ENCODE measurements at places on chromosomes 5 and 9.

GRCh38 chr9:122228191-122228567 lies 578 bp downstream of the LHX6 start:
- DNase-seq, result no peak

GRCh38 chr5:79181419-79182022 lies 54.4 kb upstream of the JMY start:
- DNase-seq, result no peak

DNA sequence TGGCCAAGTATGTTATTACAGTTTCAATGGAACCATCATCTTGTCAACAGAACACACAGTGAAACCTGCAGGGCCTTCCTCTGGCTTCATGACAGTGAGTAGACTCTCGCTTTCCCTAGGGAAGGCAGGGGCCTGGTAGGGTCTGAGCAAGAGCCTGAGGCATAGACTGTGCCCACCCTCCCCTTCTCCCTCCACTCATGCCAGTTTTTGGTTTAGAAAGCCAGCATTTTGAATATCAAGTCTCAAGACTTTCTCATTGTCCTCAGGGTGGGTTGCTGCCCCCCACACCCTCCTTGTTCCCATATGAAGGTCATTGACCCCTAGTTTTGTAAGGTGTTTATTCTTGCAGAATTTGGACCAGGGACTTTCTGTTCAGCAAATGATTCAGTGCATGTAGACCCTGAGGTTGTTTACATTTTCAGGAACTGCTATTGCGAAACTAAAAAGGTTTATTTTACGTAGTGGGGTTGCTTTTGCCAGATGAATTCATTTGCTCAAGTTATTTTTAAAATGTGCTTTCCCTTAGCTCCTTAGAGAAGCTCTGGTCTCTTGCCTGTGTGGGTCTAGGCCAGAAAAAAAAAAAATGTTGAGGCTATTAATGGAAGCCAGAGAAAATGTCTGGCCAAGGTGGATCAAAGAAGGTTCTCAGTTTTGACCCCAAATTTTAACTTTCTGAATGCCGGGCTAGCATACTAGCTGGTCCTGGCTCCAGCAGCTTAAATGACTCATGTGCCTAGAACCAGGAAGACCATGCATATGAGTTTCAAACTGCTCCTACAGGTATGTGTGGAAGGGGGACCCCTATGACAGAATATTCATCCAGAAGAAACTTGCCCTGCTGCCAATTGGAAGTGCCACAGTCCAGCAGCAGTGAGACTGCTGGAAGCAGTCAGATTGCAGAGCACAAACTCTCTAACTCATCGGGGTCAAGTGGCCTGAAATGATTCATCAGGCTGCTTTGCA lies 10.1 kb upstream of the MOB3B start:
- no peak for DNase-seq

- no peak for DNase-seq
Measured at GRCh38 chr5:92990771-92991170, 590.2 kb downstream of the NR2F1-AS1 start.

DNA sequence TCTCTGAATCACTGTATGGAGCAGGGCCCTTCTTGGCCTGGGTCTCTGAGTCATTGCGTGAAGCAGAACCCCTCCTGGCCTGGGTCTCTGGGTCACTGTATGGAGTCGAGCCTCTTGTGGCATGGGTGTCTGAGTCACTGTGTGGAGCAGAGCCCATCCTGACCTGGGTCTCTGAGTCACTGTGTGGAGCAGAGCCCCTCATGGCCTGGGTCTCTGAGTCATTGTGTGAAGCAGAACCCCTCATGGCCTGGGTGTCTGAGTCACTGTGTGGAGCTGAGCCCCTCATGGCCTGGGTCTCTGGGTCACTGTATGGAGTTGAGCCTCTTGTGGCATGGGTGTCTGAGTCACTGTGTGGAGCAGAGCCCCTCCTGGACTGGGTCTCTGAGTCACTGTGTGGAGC lies 94.0 kb upstream of the RAPGEF1 start:
- DNase-seq, result no peak

GRCh38 chr5:1827025-1827885 lies 26.0 kb downstream of the NDUFS6 start:
- DNase-seq, result no peak

GRCh38 chr9:120592210-120592609 lies 12.2 kb upstream of the CDK5RAP2 start:
- no peak for DNase-seq

DNA sequence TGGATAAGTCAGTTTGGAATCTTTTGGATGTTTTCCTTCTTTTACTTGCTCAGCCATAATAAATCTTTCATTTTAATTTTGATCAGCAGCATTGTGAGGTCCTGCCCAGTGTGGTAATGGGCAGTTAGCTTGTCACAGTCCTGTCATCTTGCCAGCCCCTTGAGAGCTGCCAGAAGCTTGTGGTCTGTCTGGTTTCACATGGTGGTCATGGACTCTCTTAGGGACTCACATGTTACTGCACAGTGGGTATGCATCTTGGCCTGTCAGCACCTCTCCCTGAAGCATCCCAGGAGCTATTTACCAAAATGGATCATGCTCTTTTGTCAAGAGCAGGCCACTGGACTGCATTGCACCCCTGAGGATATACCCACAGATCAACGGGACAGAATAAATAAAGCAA lies 60.3 kb downstream of the DAPK1 start:
- DNase-seq, result no peak

- no peak for DNase-seq
Measured at GRCh38 chr5:14204785-14205321, 61.7 kb downstream of the TRIO start.

- no peak for DNase-seq
Measured at GRCh38 chr5:65248896-65249295, 232.8 kb downstream of the ADAMTS6 start.

- DNase-seq, result no peak
Measured at GRCh38 chr5:148090146-148090772, 26.5 kb downstream of the SPINK5 start.

- DNase-seq, result no peak
Measured at GRCh38 chr9:135891027-135891631, 16.2 kb downstream of the CAMSAP1 start.

DNA sequence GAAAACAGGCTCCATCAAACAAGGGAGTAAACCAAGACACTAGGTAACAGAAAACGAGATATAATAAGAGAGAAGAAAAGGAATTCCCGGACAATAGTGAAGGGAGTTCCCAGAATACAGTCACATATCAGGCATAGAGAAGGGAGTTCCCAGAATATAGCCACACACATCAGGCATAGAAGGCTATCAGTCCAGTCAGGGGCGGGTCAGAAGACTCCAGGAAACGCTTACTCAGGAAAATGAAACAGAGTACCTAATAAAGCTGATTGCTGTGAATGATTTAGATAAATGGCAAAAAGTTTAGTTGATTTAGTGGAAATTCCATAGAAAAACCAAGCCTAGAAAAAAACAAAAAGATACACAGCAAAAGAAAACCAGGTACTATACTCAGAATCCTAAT lies 4.9 kb downstream of the TOMM5 start:
- no peak for DNase-seq

GRCh38 chr5:143195491-143195890 lies 208.0 kb downstream of the NR3C1 start:
- no peak for DNase-seq

DNA sequence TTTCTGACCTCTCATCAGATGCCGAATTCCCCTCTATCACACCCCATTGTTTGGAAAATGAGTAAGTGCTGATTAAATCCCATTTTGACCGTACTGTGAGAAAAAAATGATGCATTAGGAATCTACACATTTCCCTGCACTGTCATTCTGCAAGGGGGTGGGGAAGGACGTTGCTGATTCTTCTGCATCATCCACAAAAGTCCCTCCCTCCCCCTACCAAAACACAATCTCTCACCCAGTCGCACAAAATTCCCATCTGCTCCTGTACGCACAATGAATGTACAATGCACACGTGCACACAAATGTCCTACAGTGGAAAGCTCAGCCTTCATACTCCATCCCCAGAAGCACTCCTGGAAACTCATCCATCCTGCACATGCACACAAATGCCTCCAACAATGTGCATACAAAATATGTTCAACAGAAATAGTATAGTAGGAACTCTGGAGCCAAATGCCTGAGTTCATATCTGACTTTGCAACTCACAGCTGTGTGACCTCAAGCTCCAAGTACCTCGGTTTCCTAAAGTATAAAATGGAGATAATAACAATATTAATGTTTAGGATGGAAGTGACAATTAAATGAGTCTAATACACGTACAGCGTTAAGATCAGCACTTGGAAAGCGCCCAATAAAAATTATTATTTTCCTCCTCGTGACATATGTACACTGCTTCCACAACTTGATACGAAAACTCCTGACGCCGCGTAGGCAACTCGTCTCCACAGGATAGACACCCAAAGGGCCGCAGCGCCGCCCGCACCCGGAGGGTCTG lies 809 bp downstream of the TNIP1 start:
- DNase-seq, result peak; percentile 60

DNA sequence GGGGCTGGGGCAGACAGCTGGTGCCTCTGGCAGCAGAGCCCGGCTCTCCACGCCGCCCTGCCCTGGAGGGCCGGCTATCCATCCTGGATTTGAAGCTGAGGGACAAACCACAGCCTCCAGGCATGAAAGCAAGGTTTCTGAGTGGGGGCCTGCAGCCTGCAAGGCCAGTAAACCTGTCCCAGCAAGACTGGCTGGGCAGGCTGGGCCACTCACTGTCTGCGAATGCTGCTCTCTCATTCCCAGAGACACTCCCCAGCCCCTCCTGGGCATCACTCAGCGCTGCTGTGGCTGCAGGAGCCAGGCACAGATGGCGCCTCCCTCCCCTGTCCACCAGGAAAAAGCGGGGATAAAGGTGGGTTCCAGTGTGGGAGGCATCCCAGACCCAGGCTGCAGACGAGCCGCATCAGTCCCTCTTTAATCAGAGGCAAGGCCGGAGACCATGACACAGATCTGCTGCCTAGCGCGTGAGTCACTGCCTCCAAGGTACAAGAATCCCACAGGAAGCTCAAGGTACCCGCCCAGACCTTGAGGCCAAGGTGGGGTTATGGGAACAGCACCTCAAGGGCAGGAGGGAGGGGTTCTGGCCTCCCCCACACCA lies 118.0 kb downstream of the VAV2 start:
- DNase-seq, result no peak

GRCh38 chr5:35745193-35745592 lies 111.5 kb upstream of the IL7R start:
- DNase-seq, result no peak

GRCh38 chr5:118531276-118531675 lies 457.1 kb downstream of the DTWD2 start:
- DNase-seq, result no peak

GRCh38 chr9:116933251-116933650 lies 246.1 kb downstream of the TRIM32 start:
- DNase-seq, result no peak

DNA sequence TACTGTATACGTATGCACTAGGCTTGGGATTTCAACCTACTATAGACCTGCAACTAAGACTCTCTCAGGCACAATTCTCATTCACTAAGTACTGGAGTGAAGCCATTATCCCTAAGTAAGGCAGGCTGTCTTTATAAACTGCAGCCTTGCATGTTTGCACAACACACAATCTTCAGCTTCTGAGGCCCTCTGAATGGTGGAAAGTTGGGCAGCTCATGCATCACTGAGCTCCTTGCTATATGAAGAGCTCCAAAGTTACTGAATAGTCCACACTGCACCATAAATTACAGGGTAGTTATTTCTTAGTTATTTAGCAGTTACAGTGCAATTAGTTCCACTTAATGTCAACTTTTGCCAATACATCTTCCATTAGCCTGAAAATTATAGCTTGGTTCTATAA lies 384.6 kb downstream of the BRINP1 start:
- DNase-seq, result no peak

GRCh38 chr5:143635146-143635752 lies 176.7 kb upstream of the HMHB1 start:
- no peak for DNase-seq

DNA sequence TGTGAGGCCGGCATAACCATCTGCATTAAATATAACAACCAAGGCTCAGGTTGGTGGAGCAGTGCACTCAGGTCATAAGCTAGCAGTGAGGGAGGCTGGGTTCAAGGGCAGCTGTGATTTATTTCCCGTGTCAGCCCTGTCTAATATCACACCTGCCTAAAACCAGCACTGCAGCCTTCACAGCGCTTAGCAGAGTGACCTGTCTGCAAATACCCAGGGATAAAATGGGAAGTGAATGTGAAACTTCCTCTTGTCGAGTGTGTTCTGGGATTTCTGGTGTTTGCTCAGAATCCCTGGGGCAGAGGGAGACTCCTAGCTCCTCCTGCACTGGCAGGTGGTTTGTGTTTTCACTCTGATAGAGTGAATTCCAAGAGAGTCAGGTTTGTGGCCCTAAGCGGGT lies 57.5 kb downstream of the ZNF510 start:
- DNase-seq, result no peak

DNA sequence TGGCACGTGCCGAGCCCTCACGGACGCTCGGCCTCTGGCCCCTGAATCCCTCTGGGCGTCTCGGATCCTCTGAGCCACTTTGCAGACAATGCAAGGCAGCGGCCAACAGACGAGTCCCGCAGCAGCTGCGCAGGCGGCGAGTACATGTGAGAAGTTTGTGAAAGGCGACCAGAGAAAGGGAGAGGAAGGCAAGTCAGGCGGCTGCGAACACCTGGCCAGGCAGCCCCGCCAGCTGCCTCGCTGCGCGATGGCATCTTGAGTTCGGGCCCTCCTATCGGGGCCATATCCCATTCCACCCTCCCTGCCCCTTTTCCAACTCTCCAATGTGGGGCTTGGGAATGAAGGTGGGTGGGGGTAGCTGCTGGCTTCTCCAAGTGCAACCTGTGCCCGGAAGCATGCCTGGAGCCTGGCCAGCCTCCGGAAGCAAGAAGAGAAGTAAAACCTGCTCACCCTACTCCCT lies 4.5 kb upstream of the POU4F3 start:
- no peak for DNase-seq
